ENCODE measurements at places on chromosomes 7 and 10. TPM values are rescaled to one million over a fixed set of nuclear protein-coding genes. Genes with fewer than 3 reads are reported as not detected.

The AUTS2 gene
- 39.8 TPM for total RNA-seq

The TMEM229A gene
- total RNA-seq = not detected

The UPK3BL1 gene
- 21.9 TPM for total RNA-seq

The PAX2 gene
- total RNA-seq = not detected

The TMEM236 gene
- 16.6 TPM for total RNA-seq

The PHTF2 gene
- total RNA-seq = 9.7 TPM

The FRMPD2 gene
- not detected for total RNA-seq

The NODAL gene
- not detected for total RNA-seq

The PDIA4 gene
- total RNA-seq = 218 TPM

The LOXL4 gene
- 0.32 TPM for total RNA-seq

The MUC12 gene
- total RNA-seq = 331 TPM

The NPSR1 gene
- 1.0 TPM for total RNA-seq

The LRRC17 gene
- 0.91 TPM for total RNA-seq
